ENCODE measurements at places on chromosomes 5 and 9. TPM values are rescaled to one million over a fixed set of nuclear protein-coding genes. Genes with fewer than 3 reads are reported as not detected.

The SLC36A2 gene
- total RNA-seq = 0.19 TPM

The BTNL9 gene
- total RNA-seq = 83.7 TPM

The CTNND2 gene
- total RNA-seq = not detected

The PURA gene
- total RNA-seq = 41.7 TPM

The NELFB gene
- total RNA-seq = 37.0 TPM

The ESM1 gene
- total RNA-seq = not detected

The SLC6A18 gene
- not detected for total RNA-seq

The PCDHB16 gene
- total RNA-seq = 2.2 TPM

The FAM120A gene
- 105 TPM for total RNA-seq

The OR13C3 gene
- not detected for total RNA-seq

The SPINK1 gene
- total RNA-seq = not detected

All from subcutaneous adipose tissue (tissue), 4 donors.